ENCODE measurements at places on chromosomes 5 and 9.

DNA sequence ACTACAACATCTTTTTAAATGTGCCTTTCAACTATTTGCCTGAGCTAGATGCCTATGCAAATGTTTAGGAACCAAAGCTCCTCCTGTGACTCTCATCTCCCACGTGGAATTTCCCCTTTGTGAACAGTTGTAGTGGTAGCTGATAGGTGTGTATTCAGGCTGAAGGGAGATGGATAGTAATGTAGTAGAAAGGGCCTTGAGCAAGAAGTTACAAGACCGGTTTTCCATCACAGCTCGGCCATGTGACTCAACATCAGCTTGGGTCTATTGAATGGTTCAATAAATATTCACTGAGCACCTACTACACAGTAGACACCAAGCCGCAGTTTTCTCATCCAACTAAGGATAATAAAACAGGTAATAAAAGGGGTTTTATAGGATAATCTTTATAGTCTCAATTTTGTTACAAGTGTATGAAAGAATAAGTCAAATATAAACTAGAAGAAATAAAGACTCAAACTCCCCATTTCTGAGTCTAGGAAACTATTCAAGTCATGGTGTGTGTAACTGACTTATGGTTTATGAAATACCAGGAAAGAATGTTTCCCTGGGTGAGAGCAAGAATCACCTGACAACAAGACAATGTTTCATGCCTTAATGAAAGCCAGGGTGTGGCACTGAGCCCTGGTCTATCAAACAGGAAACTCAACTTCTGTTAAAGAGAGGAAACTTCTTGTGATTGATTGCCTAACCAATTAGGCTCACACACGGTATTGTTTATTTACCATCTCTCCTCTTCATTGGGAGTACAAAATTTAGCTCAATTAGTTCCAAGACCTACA is 187.1 kb upstream of the SPEF2 start:
- no peak for DNase-seq

- no peak for DNase-seq
Measured at GRCh38 chr5:145806923-145807322, 28.2 kb downstream of the PRELID2 start.

DNA sequence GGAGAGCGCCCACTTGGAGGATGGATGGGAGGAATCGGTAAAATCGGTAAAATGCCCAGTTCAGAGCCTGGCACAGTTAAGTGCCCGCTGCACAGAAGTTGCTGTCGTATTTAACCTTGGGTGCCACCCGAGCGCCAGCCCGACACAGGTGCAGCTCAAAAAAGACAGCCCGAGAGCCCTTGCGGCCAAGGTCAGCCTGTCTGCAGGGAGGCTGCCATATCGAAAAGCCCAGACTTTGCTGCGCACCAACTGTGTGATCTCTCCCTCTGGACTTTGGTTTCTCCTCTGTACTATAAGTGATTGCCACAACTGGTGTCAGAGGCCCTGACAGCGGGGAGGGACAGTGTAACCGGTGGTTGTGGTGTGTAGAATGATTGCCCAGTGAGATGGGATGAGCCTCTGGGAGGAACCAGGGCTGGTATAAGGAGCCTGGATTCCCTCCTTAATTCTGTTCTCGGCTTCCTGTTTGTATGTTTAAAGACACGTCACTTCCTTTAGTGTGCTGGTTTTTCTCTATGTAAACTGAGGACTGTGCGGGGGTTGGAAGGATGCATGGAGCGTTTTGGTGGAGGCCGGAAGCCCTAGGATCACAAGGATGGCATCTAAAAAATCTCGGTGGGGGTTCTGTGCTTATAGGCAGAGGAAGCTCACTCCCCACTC is 792 bp downstream of the NTMT1 start:
- DNase-seq, result peak; percentile 48

- no peak for DNase-seq
Measured at GRCh38 chr5:179892255-179892654, 15.4 kb downstream of the TBC1D9B start.

DNA sequence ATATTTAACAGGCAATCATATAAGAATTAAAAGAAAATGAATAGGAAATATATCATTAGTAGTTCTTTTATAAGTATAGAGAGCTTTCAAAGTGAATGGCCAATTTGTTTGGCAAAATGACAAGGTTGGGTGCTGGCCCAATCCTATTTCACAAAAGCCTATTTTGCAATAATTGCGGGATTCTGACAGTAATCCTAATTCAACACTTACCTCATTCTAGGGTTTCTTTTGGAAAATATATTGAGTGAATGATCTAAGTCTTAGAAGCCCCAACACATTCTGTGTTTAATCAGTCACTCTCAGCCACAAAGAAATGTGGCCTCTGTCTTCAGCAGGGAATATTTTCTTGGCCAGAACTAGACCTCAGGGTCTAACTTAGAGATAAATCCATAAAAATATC is 835.9 kb upstream of the ZNF608 start:
- DNase-seq, result no peak

GRCh38 chr5:1299961-1300360 is 5.1 kb upstream of the TERT start:
- DNase-seq, result no peak

Measured in central memory CD4-positive, alpha-beta T cell (primary cell).